Stimulated activated CD4-positive, alpha-beta T cell treated with anti-CD3 and anti-CD28 coated beads, Interleukin-15, amount 100 ng/mL, for 24 hours (primary cell): ENCODE measurements at places on chromosomes 11 and 22.

DNA sequence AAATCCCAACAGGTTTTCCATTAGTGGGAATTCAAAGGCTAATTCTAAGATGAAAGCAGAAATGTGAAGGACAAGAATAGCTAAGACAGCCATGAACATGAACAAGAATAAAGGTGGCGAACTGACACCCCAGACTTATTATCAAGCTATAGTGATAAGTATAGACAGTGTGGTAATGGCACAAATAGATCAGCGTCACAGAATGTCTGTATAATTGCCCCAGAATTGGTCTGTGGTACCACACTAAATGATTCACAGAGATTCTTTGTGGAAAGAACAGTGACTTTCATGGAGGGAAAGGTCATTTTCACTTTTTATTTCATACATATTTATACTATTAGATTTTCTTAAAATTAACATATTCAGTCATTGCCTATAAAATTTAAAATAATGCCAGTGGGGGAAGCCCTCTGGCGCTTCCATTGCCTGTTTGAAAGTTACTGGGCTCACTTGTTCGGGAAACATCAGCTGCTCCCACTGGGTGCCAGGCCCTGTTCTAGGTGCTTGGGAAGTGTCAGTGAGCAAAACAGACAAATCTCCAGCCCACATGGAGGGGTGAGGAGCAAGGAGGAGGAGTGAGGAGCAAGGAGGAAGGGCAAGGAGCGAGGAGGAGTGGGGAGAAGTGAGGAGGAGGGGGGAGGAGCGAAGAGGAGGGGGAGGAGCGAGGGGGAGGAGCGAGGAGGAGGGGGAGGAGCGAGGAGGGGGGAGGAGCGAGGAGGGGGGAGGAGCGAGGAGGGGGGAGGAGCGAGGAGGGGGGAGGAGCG is 11.3 kb upstream of the NLRP6 start:
- peak; percentile 38 for DNase-seq

GRCh38 chr11:103731670-103732069 is 304.8 kb upstream of the DDI1 start:
- no peak for DNase-seq

DNA sequence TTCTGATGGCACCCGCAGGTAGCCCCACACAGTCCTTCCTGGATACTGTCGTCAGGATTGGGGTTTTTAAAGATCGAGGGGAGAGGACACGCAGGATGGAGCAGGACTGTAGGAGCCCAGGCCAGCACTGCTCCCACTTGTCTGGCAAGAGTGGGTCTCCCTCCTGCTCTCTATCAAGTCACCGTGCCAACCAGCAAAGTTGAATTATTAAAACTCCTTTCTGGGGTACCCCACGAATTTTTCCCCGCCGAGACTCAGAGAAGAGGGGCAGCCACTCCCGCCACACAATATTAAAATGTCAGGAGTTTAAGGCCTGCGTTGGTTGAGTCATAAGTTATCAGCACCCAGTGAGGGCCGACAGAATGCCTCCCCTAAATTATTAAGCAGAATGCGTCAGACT is 10.1 kb downstream of the LMO1 start:
- DNase-seq: no peak

DNA sequence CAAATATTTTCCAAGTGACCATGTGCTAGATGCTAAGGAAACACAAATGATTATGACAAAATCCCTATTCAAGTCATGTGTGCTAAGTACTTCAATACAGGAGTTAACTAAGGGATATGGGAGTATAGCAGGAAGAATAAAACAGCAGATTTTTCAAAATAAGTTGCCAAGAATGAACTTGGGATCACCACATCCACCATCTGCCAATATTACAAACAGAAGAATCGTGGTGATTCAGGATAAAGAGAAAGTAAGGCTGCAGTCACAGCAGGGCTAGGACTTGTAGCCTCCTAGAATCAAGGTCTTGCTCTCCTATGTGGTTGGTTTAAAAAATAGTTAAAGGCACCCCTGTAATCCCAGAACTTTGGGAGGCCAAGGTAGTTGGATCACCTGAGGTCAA is 34.3 kb downstream of the MRTFA start:
- DNase-seq: no peak

DNA sequence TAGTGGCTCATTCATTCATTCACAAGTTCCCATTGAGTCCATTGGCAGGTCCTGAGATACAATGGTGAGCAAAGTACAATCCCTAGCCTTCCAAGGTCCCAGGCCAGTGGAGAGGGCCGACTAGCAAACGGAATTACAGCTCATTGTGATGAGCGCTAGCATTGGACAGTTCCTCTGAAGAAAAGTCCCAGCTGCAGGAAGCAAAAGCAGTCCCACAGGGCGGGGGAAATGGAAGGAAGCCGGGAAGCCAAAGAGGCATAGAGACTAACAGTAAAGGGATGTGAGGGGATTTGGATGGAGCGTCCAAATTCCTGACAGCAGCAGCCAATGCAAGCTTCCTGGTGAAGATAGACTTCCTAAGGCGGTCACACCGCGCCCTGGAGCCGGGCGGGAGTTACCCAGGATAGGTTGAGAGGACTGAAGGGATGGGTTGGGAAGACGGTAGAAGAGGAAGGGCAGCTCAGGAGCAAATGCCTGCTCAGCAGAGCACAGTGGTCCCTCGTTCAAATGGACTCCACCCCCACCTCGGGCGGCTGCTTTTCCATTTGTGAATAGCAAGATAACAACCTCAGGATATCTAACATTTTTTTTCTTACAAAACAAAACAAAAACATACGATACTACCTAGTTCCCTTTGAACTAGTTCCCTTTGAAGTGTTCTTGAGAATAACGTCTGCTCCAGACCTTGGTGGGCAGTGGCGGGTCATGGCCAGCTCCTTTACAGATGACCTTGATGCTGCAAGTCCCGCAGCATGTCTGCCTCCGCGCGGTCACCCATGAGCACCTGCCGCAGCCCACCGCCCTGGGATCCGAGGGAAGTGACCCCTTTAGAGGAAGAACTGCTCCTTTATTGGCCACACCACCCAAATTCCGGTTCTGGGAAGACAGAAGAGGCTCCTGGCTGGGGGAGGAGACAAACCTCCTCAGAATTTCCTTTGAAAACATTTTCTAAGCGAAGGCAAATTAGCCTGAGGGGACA is 132.9 kb downstream of the RASSF10 start:
- DNase-seq: no peak

- no peak for DNase-seq
These were observed 32.9 kb downstream of the ZC3H7B start for GRCh38 chr22:41334215-41334614.
